ENCODE measurements at places on chromosomes 16 and 17.

DNA sequence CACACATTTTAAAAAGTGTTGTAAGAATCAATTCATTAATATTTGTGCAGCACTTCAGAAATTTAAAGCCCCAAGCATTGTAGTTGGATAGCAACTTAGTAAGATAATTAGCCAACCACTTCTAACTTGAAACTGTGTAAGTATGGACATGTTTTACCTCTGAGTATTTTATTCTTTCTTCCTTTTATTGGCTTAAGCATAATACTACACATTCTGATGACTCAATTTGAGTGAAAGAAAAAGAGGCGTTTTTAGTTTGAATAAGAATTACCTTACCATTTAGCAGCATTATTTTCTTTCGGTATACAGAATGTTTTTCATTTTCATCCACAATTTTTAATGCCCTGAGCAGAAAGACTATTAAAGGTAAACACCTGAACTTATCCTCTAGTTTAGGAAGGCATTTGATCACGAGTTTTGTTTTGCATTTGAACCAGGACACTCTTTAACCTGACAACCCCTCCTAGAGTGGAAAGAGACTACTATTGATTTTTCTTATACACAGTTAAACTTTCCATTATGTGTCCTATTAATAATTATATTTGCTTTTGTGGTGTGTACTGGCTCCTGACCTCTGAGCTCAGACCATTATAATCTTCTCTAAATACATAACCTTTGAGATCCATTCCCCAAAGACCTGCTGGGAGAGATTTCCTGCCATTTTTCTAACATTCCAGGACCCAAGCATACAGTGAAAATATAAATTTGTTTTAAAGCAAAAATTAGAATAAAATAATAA is 9.2 kb downstream of the NACA2 start:
- DNase-seq: no peak

DNA sequence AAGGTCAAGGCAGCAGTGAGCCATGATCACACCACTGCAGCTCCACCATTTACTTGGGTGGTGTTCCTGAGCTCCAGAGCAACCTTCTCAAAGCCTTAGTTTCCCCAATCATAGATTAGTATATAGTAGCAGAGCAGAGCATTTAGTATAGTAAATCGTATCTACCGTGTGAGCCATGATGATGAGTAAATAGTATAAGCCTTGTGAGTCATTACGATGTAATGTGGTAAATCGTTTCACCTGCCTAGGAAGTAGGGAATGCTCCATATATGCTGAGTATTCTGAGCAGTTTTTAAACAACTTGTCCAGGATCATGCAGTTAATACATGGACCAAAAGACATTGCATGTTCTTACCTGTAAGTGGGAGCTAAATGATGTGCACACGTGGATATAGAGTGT is 66.4 kb downstream of the SCNN1B start:
- DNase-seq: no peak

GRCh38 chr17:33234930-33235685 is 58.0 kb downstream of the ASIC2 start:
- DNase-seq: no peak

DNA sequence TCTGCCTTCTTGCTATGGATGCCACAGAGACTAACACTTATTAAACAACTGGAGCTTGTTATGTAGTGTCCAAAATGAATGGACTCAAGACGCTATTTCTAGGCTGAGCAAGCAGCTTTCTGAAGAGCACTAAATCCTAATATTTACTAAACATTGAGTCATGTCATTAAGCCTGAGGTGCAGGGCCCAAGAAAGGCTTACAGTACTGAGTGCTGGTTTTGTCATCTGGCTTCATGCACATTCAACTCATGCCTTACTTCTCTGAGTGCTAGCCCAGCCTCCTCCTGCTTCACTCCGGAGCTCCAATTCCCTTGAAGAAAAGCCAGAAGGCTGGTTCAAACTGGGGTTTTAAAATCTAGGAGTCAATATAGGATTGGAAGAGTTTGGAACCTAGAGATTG is 363.3 kb upstream of the CDH5 start:
- DNase-seq: no peak

DNA sequence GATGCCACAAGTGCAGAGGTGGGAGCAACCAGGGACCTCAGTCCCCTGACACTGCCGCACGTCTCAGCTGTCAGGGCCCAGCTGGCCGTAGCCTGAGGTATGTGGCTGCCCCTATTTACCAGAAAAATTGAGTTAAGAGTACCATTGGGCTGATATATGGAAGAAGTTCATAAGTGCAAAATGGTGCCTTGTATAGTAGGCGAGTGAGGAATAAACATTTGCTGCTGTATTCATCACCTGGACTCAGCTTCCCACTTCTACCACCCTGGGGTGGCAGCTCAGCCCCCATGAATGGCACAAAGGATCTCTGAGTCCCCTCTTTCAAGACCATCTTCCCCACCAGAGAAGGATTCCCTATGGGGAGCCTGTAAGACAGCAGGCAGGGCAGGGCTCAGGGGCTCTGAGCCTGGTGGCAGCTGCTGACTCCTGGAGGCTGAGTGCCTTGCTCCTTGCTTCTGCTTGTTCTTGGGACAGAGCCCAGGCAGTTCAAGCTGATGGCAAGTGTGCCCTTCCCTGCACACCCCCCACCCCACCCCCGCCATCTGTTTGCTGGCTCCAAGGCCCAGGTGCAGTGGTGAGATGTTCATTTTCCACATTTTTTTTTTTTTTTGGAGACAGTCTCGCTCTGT is 29.0 kb downstream of the TRPV2 start:
- DNase-seq: no peak

DNA sequence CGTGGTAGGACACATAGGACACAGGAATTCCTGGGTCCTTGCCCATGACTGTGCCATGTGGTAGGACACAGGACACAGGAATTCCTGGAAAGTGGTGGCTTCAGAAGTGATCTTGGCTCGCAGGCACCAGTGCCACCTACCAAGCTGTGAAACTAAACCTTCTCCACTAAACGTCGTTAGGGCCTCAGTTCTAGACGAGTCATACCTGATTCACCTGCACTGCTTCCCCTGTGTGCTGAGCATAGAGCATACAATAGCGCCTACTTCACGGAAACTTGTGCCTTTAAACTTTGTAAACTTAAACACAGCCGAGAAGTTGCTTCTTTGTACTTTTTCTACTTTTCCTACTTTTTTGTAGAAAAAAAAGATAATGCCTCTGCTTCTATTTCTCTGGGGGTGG is 4.8 kb downstream of the SOX8 start:
- DNase-seq: no peak

GRCh38 chr16:77373726-77374125 is 61.1 kb downstream of the ADAMTS18 start:
- DNase-seq: no peak

DNA sequence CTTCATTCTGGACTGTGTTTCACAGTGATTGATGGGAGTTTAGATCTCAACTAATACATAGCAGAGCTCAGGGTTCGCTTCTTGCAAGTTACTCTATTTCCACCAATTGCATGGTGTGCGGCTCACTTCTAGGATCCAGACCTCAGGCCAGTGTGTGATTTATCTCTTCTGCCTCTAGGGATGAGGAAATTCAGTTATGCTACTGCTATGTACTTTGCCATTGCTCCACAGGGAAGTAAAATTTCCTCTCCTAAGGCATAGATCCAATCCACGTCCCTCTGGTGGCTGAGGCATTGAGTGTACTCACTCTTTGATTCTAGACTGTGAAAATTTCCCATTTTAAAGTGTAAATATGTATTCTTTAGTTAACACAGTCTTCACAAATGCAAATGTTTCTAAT is 214.1 kb downstream of the HS3ST3B1 start:
- DNase-seq: no peak

- no peak for DNase-seq
Observed at GRCh38 chr17:17170346-17170985, 35.7 kb downstream of the PLD6 start.

DNA sequence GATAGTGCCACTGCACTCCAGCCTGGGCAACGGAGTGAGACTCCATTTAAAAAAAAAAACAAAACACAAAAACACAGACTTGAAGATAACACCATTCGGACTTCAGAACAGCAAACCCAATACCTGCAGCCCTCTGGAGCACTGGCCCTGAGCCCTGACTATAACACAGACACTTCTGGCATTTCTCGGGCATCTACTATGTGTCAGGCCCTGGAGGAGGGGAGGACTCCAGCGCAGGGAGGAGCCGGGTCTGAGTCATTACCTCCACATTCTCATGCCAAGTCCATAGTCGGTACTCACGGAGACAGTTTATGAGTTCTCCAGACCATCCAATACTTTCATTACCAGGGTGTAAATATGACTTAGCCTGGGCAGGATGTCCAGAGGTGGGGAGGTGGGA is 48.8 kb downstream of the PITPNM3 start:
- no peak for DNase-seq

DNA sequence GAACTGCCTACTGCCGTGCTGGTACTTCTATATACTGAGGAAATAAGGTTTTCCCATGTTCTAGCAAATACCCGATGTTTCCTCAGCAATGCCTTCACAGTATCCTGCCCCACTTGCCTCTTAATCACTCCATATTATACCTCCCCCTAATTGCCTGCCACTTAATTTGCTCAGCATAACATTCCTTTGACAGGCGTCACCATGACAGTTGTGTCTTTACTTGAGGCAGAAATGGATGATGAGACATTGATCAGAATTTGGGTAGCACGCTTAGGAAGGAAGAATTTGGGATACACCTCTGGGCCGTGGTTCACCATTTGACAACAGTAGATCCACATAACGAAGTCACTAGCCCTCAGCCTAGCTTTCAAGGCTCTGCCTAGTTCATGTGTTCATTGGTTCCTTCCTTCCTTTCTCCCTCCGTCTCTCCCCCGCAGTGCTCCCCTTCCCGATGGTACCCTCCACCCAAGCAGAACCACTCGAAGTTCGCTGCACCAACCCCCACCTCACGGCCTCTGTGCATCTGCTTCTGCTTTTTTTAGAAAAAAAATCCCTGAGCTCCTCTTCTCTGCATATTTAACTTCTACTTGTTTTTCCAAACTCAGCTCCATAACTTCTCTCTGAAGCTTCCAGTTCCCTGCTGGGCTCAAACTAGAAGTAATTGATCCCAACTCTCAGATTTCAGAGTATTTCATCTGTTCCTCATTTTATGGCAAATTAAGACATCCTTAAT is 19.4 kb downstream of the IQCK start:
- DNase-seq: no peak

GRCh38 chr17:77814091-77814772 is 144.3 kb upstream of the TNRC6C start:
- no peak for DNase-seq

GRCh38 chr17:75983501-75984181 is 4.6 kb downstream of the TEN1 start:
- DNase-seq: no peak

DNA sequence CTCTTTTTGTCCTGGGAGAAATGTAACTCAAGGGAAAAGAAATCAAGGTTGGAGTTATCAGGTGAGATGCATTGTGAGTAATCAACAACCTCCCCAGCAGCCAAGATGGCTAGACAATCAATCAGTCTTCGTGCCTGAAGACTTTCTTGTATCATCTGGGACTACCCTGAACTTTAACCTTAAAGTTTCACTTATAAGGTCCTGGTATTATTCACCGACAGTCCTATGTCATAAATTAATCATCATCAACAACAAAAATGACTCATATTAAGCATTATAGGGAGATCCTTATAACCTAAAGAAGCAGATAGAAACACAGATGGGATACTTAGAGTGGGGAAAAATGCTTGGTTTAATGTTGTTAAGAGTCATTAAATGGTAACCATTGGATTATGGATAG is 7.7 kb upstream of the TEKT3 start:
- no peak for DNase-seq

DNA sequence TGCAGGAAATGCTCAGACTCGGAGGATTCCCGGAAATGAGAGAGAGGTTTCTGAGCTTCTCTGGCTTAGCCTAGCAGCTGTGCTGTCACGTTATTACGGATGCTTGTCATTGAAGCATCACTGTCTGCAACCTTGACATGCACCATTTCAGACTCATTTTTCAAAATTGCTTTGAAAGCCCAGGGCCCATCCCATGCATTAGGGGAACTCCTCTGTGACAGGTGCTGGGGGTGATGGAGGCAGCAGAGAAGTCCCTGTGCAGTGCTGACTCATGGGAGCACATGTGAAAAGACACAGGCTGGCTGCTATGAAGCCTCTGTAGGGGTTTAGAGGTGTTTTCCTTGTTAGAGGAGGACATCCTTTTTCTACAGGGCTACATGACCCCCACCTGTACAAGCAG is 214.0 kb upstream of the MPHOSPH6 start:
- no peak for DNase-seq

All from GM13976 (cell line).